ENCODE measurements at places on chromosomes 12 and 14.

DNA sequence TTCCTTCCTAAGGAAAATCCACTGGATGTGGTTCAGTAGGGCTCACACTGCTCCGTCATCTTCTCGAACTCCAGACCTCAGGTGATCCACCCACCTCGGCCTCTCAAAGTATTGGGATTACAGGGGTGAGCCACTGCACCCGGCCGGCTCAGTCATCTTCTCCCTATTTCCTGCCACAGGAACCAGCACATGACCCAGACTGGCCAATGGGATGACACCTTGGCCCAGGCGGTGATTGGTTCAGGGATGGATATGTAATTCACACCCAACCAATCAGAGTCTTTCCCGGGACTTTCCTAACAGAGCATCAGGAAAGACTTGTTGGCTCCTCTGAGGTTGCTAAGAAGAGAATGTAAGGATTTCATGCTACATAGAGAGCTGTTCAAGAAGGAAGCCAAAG lies 19.2 kb upstream of the C12orf76 start:
- DNase-seq: no peak

- no peak for DNase-seq
Measured at GRCh38 chr12:54734196-54734950, 86.2 kb upstream of the DCD start.

DNA sequence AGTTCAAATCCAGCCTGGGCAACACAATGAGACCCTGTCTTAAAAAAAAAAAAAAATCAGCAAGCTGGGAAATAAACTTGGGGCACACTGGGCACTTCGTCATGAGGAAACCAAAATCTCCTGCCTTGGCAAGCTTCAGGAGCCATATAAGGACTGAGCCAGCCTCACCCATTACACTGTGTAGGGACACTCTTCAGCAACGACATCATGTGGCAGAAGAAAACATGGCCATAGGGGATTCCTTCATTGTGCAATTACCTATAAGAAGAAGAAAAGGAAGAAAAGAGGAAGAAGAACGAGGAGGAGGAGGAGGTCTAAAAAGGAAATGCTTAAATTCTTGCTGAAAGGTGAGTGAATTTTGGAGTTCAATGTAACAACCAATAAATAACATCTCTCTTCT lies 26.1 kb upstream of the IFNG start:
- no peak for DNase-seq

GRCh38 chr12:6327229-6328041 lies 14.4 kb downstream of the TNFRSF1A start:
- DNase-seq: no peak

DNA sequence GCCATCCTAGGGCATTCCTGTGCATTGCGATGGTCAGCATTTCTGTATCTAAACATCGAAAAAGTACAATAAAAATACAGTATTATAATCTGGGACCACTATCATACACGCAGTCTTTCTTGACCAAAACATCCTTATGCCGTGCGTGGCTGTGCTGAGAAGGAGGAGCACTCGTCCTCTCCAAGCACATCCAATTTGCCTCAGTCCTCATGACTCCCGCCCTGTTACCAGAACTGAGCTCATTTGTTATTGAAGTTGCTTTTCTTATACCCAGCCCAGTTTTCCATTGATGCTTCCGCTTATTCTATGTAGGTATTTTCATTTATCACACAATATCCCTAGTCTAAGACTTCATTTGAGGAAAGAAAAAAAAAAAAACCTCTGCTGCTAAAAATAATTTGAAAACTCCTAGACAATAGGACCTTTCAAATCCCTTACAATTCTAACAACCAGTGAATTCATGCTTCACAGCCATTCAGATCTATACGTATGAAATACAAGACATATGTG lies 236.9 kb upstream of the PLEKHG7 start:
- no peak for DNase-seq

DNA sequence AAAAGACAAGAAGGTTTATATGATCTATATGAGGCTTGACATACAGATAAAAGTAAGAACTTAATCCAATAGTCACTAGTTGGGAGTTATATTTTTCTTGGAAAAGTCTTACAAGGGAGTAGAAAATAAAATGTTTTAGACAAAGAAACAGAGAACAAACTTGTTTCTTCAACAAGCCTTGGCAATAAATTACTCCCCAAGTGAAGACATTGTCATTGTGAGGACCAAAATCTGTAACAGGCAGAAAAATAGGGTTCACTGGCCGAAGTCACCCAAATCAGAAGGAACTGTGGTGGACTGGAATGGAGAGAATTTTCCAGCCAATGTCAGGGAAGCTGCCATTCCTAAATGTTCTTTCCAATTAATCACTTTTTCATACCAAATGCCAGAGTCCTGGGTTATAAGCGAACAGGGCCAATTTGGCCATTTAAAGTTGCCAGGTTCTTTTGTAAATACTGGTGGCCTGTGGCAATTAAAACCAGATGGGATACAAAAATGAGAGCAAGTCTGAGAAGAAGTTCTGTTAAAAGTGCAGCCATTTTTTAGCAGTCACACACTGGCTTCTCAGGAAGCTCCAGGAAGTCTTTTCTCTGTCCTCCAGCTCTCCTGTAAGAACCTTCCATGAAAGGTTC lies 117.3 kb upstream of the OVCH1 start:
- no peak for DNase-seq

- DNase-seq: no peak
Measured at GRCh38 chr14:69624136-69624535, 12.7 kb downstream of the SUSD6 start.

DNA sequence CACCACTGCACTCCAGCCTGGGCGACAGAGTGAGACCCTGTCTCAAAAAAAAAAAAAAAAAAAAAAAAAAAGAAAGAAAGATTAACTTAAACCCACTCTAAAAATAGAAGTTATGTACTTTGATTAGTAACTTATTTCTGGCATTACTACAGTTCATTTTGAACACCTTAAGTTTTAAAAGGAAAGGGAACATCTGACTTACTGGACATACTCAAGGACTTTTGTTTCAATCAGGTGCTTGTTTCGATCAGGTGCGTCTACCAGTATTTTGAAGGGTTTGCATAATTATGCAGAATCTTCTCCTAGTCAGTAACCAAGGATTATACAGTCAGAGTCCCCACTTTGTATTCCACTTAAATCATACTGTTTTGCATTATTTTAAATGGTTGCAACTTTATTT lies 105.6 kb downstream of the DERA start:
- no peak for DNase-seq

GRCh38 chr12:15933751-15934150 lies 22.6 kb downstream of the DERA start:
- DNase-seq: no peak

- DNase-seq: no peak
Measured at GRCh38 chr12:72872238-72872887, 600.2 kb downstream of the TRHDE start.

DNA sequence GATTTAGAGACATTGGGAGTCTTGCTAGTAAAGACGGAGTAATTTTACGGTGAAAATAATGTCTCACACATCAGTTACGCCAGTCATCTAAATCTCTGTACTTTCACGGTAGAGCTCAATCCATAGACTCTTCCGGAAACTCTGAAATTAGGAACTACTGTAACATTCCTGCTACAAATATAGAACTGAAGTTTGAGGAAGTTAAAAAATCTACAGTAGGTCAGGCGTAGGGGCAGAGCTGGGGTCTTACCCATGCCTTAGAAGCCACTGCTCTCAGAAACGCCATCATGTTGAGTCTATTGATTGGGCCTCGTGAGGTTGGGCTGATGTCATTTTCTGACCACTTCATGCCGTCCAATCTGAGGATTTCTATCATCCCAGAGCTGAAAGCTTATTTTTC lies 1029.8 kb upstream of the TMEM132C start:
- DNase-seq: no peak

DNA sequence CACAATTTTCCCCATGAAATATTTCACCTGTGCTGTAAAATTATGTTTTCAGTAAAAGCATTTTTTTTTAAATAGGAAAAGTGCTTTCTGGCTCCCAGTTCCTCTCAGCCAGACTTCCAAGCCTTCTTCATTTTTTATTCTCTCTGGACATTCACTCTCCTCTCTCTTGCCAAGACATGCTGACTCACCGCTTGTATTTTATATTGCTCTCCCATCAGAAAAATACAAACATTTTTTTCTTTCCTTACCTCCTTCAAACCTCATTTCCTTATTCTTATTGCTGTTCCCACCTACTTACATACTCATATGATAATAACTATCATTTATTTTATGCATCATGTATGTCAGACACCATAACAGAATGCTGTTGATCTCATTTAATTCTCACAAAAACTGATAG lies 37.7 kb upstream of the ZNF641 start:
- no peak for DNase-seq

DNA sequence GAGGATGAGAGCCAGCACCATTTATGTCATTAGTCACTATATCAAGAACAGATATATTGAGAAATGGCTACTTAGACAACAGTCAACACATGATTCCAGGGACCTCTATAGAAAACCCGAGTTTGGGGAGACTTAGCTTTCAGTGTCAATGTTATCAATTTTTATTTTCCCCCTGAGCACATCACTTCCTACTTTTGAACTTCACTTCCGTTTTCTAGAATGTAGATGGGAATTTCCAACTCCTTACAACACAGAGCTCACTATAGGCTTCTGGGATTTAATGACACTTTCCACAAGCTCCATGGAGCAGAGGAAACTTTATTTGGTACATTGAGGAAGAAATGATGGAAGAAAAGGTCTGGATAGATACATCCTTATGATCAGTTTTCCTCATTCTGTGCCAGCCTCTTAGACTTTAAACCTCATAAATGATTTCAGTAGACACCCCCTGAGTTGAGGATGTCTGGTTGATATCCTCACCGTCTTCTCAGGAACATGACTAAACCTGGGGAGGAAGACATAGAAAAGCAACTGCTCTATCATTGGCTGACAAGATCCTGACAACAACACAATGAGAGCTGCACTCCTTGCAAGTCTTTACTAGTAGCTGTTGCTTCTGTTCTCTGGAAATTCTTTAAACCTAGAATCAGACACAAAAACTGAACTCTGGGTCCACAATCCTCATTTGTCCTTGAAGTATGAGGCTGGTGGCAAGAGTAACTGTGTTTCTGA lies 449.4 kb upstream of the OR4E1 start:
- DNase-seq: no peak

DNA sequence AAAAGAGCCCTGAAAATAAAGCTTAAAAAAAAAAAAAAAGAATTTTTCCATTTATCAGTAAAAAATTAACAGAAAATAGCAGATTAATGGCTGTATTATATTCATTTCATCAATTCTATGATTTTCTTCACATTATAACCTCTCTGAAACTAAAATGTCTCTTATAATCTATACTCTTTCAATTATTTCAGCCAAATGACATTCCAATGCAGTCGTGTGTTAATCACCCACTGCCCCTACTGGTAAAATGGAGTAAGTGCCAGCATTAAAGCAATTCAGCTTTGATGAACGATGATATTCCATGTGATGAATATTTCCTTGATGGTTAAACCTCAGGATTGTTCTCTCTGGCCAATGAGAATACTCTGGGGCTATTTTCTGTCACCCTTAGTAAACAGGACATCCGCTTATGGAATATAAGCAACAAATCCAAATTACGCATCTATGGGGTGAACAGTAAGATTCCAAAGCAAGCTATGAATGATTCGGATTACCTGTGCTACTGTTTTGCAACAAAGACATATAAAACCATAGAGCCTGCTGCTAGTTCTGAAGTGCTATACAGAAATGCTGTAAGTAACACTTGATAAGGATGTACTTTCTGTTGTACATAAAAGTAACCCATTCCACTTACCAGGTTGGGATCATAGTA lies 20.3 kb upstream of the SYCP3 start:
- no peak for DNase-seq

DNA sequence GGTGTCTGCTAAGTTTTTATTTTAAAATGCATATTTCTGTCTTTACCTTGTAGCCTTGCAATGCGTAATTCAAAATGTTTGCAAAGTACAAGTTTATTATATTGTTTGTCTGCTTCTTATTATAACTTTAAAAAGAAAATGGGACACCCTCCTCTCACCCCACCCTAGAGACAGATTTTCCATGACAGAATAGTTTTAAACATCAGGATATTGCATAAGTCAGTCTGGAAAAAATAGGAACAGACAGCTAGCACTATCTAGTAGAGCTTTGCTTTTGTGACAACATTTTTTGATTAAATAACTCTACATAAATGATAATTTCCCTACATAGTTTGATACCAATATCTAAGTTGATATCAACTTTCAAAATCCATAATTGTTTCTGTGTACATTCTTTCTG lies 71.3 kb downstream of the PDE3A start:
- no peak for DNase-seq

DNA sequence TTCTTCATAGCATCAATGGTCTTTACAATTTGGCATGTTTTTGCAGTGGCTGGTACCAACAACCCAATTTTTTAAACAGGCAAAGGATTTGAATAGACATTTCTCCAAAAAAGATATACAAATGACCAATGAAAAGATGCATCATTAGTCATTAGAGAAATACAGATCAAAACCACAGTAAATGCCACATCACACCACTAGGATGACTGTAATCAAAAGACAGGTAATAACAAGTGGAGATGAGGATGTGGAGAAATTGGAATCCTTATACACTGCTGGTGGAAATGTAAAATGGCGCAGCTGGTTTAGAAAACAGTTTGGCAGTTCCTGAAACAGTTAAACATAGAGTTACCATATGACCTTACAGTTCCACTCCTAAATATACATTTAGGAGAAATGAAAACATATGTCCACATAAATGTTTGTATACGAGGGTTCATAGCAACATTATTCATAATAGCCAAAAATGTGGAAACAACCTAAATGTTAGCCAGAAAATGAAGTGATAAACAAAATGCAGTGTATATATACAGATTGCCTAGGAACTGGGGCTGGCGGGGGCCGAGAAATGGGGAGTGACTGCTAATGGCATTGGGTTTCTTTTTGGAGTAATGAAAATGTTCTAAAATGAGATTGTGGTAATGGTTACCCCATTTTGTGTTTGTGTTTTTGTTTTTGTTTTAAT lies 55.2 kb downstream of the TGFB3 start:
- no peak for DNase-seq

GRCh38 chr14:67522270-67522669 lies 10.8 kb upstream of the PLEKHH1 start:
- DNase-seq: no peak

GRCh38 chr14:102525219-102525928 lies 15.8 kb upstream of the ANKRD9 start:
- peak; percentile 57 for DNase-seq

- DNase-seq: no peak
Measured at GRCh38 chr12:42291680-42292079, 34.2 kb downstream of the ZCRB1 start.

All from NCI-H1092 treated with DMSO at 0.1 percent for 48 hours (cell line).